Uterus (tissue), 4 donors: ENCODE measurements at places on chromosomes 1 and 21. TPM values are rescaled to one million over a fixed set of nuclear protein-coding genes. Genes with fewer than 3 reads are reported as not detected.

The PRRX1 gene
- total RNA-seq, result 163 TPM

The RIPPLY3 gene
- total RNA-seq, result 0.62 TPM

DNA sequence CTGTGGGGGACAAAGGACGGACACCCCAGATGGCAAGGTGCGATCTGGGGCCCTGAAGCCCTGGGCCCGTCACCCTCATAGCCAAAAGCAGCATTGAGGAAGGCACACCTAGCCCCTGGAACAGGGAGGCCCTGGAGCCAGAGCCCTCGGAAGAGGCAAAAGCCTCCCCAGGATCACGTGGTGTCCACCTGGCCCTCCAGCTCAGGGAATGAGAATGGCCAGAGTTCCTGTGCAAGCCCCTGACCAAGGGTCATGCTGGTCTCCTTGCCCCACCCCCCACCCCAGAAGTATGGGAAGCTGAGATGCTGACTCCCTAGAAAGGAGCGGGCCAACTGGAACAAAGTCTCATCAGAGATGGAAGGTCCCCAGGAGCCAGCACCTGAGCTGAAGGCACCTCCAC is 1.0 kb upstream of the PDZK1IP1 start:
- H3K4me1 ChIP-seq, result peaks cover 12% of the 10 kb centered on the region
- H3K4me3 ChIP-seq, result no peak overlapping the region
- H3K36me3 ChIP-seq, result no peaks in the 10 kb centered on the region
- H3K27me3 ChIP-seq, result no peaks in the 10 kb centered on the region

GRCh38 chr1:183226361-183226760 is 40.3 kb downstream of the LAMC2 start:
- H3K27ac ChIP-seq, result no peak overlapping the region
- H3K36me3 ChIP-seq, result no peaks in the 10 kb centered on the region
- no peak for DNase-seq

- H3K27ac ChIP-seq, result no peak overlapping the region
- no peak overlapping the region for H3K4me3 ChIP-seq
- DNase-seq, result no peak
- H3K27me3 ChIP-seq, result no peaks in the 10 kb centered on the region
Observed at GRCh38 chr1:1259951-1260600, 13.6 kb upstream of the C1QTNF12 start.

The TARDBP gene
- total RNA-seq, result 236 TPM

DNA sequence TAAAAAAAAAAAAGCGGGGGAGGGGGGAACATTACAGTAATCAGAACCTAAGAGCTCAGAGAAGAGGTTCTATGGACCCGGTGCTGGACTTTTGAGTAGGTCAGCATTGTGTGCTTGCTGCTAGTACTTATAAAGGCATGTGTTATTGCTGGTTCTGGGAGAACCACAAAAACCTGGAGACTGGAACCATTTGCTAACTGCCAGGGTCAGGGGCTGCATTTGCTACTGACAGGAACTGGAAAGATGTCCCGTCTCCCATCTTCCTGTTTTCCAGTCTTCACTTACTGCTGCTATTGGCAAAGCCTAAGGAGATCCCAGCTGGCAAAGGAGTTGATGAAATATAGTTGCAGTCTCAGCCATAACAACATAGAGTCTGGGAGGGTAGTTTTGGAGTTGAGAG is 4.3 kb downstream of the RNF2 start:
- DNase-seq, result no peak
- no peaks in the 10 kb centered on the region for H3K27me3 ChIP-seq
- H3K36me3 ChIP-seq, result no peaks in the 10 kb centered on the region
- H3K27ac ChIP-seq, result no peak overlapping the region

GRCh38 chr1:188270497-188270896 is 1441.7 kb downstream of the PLA2G4A start:
- no peak overlapping the region for H3K4me3 ChIP-seq
- H3K4me1 ChIP-seq, result no peaks in the 10 kb centered on the region
- H3K36me3 ChIP-seq, result no peaks in the 10 kb centered on the region
- DNase-seq, result no peak
- H3K27ac ChIP-seq, result no peak overlapping the region
- H3K27me3 ChIP-seq, result no peaks in the 10 kb centered on the region

The AMPD1 gene
- total RNA-seq, result not detected

DNA sequence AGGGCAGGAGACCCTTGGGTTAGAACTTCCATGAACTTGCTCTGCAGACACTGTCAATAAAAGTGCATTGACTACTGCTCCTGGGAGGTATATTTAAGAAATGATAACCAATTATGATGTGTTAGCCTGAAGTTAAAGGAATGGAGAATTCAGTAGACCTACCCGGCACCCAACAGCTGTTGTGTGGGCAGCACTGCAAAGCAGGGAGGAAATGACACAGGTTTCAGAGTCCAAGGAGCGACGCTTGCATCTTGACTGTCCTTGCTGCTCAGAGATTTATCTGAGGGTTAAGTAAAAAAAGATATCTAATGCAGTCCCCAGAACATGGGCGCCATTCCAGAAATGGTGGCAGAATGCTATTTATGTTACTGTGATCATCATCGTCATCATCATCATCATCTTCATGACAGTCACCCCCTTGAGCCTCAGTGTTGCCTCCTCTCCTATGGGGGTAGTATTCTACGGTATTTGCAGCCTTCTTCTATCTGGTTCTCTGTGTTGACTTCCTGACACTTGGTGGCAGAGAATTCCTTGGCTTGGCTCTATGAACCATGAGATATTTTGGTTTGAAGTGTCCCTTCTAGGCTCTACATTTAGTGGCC is 225.9 kb downstream of the KAZN start:
- H3K4me3 ChIP-seq, result no peak overlapping the region
- no peaks in the 10 kb centered on the region for H3K36me3 ChIP-seq
- H3K27ac ChIP-seq, result no peak overlapping the region

The TMCO4 gene
- total RNA-seq, result 11.8 TPM

DNA sequence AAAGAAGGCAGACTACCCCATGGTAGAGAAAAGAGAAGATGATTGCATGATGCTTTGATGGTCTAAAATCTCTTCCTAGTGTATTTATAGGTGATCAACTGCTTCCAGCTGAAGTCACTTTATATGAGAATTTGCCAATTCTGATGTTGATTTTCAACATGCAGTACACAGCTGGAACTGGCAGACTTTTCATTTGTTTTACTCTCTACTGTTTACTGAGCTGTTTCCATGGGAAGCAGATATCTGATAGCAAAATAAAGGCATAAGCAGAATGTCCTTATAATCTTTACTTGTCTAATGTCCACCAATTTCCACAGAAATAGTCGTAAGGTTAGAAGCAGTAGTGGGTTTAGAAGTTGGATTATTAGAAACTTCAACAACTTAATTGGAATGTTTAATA is 74.9 kb downstream of the SYDE2 start:
- no peak overlapping the region for H3K4me3 ChIP-seq
- no peaks in the 10 kb centered on the region for H3K27me3 ChIP-seq
- no peaks in the 10 kb centered on the region for H3K4me1 ChIP-seq
- no peak overlapping the region for H3K27ac ChIP-seq
- no peaks in the 10 kb centered on the region for H3K36me3 ChIP-seq

DNA sequence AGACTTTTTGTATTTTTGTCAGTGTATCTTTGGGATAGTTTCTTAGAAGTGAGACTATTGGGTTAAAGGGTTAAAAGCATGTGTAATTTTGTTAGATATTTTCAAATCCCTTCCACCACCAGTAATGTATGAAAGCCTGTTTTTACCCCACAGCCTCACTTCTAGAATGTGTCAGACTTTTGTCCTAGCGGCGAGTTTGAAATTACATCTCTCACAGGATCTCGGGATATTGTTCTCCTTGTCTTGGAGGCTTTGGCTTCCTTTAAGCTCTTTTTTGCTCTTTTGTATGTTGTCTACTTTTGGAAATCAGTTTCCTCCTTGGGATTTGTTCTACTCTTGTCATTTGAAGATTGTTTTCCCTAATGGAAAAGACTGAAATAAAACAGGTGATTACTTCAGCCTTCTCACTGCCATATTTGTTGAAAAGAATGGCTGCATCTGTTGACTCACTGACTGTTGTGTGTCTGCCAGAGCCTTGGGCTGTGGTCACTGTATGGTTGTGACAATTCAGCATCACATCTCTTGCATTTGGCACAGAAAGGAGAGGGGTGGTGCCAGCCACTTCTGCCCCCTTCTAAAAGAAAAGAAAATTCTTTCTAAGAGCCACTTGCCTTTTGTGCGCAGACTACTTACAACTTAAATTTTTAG is 22.6 kb downstream of the ST3GAL3 start:
- no peak for DNase-seq
- no peaks in the 10 kb centered on the region for H3K27me3 ChIP-seq
- H3K36me3 ChIP-seq, result no peaks in the 10 kb centered on the region
- H3K27ac ChIP-seq, result no peak overlapping the region
- H3K4me1 ChIP-seq, result no peaks in the 10 kb centered on the region

DNA sequence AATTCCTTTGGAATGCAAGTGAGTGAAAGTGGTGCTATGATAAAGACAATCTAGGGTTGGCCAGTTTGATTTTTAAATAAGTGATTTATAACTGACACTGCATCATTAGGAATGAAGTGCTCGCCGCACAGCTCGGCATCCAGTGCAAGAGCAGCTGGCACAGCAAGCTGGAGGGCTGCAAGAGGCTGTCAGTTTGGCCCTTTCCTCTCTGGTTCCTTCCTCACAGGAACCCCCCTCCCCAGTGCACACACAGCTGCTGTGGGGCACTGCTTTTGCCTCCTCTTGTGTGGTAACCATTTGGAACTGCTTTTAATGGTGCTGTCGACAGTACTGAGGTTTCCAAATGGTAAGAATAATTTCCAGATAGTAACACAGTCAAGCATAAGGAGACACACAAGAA is 10.4 kb upstream of the BCAR3 start:
- DNase-seq, result no peak
- H3K27me3 ChIP-seq, result no peaks in the 10 kb centered on the region
- H3K4me3 ChIP-seq, result no peak overlapping the region
- no peak overlapping the region for H3K27ac ChIP-seq
- H3K36me3 ChIP-seq, result no peaks in the 10 kb centered on the region

DNA sequence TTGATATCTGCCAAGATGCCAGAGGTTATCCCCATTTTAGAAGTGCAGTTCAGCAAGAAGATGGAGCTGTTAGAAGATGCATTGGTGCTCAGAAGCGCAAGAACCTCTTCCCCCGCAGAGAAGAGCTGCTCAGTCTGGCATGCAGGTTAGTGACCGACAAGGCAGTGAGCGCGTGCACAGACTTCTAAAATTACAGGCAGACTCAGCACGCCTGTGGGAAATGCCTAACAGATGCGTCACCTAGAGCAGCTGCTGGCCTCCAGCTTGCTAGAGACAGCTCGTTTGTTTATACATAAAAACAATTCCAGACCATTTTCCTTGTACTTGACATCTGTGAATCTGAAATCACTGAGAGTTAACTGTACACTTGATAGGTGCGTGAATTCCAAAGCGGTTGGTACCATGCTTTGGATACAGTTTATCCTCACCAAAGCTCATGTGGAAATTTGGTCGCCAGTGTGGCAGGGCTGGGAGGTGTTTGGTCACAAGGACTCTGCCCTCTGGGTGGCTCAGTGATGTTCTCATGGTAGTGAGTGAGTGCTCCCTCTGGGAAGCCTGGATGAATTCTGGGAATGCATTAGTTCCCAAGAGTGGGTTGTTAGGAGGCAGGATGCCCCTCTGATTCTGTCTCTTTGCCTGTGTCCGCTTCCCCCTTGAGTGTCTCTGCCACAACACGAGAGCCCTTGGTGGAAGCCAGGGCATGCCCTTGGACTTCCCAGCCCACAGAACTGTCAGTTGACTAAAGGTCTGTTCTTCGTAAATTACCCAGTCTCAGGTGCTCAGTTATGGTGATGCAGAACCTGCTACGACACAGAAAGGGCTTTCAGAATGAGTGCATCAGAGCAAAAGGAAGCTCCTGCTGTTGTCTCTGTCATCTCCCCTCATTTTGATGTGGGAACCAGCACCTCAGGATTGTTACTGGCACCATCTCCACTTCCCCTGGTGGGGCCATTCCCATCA is 24.4 kb downstream of the SNAP47 start:
- peak overlapping the region; percentile 95 for H3K27ac ChIP-seq
- no peak overlapping the region for H3K4me3 ChIP-seq
- H3K36me3 ChIP-seq, result no peaks in the 10 kb centered on the region
- H3K27me3 ChIP-seq, result no peaks in the 10 kb centered on the region
